Thyroid gland (tissue), 4 donors: ENCODE measurements at places on chromosomes 4 and X. TPM values are rescaled to one million over a fixed set of nuclear protein-coding genes. Genes with fewer than 3 reads are reported as not detected.
A peak's percentile ranks its signal among the peaks of the same experiment; 100 is the strongest.

DNA sequence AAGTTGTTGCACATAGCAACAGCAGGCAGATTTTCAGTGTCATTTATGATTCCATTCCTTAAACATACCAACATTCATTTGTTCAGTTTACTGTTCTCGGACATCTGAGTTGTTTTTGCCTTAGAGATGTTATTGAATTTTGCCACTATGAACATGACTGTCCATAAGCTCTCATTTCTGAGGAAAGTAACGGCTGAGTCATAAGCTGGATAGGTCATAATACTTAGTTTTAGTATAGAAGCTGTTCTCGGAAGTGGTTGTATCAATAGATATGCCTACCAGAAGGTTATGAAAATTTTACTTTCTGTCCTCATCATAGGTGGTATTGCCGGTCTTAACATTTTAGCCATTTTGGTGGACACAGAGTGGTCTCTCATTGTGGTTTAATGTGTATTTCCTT lies 157.1 kb upstream of the CLNK start:
- H3K36me3 ChIP-seq, result no peaks in the 10 kb centered on the region
- H3K4me1 ChIP-seq, result no peaks in the 10 kb centered on the region
- no peak overlapping the region for H3K4me3 ChIP-seq
- no peak overlapping the region for H3K27ac ChIP-seq
- DNase-seq, result no peak
- no peaks in the 10 kb centered on the region for H3K27me3 ChIP-seq

- peak overlapping the region; percentile 63 for H3K27ac ChIP-seq
- no peak overlapping the region for H3K4me3 ChIP-seq
- DNase-seq, result peak; percentile 64
- no peaks in the 10 kb centered on the region for H3K36me3 ChIP-seq
- no peaks in the 10 kb centered on the region for H3K4me1 ChIP-seq
Measured at GRCh38 chrX:68895341-68895755, 66.5 kb downstream of the EFNB1 start.

- no peaks in the 10 kb centered on the region for H3K27me3 ChIP-seq
- no peaks in the 10 kb centered on the region for H3K4me1 ChIP-seq
- no peaks in the 10 kb centered on the region for H3K36me3 ChIP-seq
- DNase-seq, result no peak
- no peak overlapping the region for H3K4me3 ChIP-seq
Measured at GRCh38 chr4:20266215-20267082, 14.7 kb downstream of the SLIT2 start.

DNA sequence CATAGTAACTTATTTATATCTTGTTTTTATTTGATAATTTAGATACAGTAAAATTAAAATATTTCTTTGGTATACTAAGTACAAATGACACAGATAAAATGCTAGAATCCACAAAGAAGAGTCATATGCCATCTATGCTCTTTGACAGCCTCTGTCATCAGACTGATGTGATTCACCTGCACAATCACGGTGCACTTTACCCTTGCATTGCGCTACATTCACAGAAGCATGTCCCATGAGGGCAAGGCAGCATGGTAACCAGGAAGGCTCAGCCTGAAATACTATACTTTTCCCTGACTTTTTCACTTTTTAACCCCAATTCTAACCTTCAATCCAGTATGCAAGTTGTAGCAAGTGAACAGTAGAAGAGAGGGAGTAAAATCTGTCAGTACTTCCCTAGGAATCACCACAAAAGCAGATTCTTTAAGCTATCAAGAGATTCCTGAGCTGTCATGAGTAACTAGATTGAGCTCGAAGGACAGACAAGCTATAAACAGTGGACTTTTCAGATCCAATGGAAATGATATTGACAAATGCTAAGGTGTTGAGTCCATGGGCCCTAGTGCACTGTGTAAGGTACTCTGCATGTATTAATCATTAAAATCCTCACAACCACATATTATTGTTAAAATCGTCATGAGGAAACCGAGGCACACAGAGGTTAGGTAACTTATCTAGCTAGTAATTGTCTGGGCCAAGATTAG lies 14.2 kb downstream of the SEC24D start:
- no peaks in the 10 kb centered on the region for H3K27me3 ChIP-seq
- DNase-seq, result no peak
- peaks cover 16% of the 10 kb centered on the region for H3K4me1 ChIP-seq

- H3K4me3 ChIP-seq, result no peak overlapping the region
- no peak overlapping the region for H3K27ac ChIP-seq
- no peaks in the 10 kb centered on the region for H3K4me1 ChIP-seq
- DNase-seq, result no peak
Measured at GRCh38 chr4:68461790-68462189, 14.5 kb downstream of the TMPRSS11E start.

GRCh38 chrX:136725441-136726104 lies 55.2 kb downstream of the ARHGEF6 start:
- no peak overlapping the region for H3K4me3 ChIP-seq
- H3K36me3 ChIP-seq, result no peaks in the 10 kb centered on the region

Gene SSX4B
- total RNA-seq, result not detected

Gene EVC
- 21.4 TPM for total RNA-seq

Gene PTCHD1
- total RNA-seq, result under 0.01 TPM
